ENCODE measurements at places on chromosomes 7 and 10.

- DNase-seq, result no peak
Observed at GRCh38 chr10:3635697-3636096, 149.3 kb downstream of the KLF6 start.

- DNase-seq, result peak; percentile 72
Observed at GRCh38 chr7:135672560-135673359, 10.4 kb downstream of the STMP1 start.

DNA sequence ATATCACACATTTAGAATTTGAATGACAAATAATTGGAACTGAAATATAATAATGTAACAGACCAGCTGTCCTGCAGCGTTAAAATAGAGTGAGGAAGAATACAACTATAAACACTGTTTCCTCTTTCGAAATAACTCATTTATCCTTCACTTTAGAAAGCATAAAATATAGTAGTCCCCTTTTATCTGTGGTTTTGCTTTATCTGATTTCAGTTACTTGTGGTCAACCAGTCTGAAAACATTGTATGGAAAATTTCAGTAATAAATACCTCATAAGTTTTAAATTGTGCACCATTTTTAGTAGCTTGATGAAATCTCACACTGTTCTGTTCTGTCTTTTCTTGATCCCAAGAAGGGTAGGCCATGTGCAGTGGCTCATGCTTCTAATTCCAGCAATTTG is 31.7 kb downstream of the POLR1F start:
- DNase-seq, result peak; percentile 61

DNA sequence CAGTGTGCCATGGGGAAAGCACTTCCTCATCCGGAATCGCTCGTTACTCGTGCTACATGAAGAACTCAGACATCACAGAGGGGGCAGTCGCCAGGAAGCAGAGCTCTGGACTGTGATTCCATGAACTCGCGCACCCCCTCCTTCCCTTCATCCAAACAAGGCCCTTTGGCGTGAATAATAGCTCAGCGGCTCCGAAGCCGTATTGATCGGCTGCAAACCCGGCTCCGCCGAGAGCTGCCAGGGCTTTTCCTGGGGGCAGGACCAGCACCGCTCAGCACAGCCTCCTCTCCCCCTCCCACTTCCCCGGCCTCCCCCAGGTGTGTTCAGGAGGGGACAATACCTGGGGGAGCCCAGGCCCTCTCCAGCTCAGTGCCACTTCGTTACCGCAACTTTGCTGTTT is 129.0 kb upstream of the TCF7L2 start:
- no peak for DNase-seq

DNA sequence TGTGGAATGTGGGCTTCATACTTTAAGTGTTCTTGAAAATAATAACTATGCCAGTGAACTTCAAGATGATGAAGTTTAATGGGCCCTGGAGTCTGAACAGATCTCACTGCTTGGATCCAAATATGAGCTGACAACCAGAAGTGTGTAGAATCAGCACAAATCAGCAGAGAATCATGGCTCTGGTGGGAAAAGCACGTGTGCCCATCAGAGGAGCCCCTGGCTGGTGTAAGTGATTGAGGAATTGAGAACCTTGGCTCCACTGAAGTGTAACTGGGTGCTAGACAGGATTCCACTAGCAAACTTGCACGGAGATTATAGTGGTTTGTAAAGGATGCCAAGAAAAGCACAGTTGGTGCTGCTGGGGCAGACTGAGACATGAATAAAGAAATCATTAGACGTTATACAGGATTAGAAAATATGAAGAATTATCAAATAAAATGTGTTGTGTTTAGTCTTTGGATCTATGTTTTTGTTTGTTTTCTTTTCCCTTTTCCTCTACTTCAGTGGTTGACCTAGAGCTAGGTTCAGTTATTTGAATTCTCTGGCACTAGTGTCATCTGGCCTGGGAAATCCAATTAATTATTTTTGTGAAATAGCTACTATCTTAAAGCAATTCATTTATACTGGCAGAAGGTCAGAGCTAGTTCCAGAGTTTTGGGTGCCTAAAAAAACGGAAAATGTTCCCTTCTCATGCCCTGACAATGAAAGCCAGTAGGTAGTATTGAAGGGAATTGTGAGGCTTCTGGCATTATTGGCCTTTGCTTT is 175.7 kb upstream of the MEOX2 start:
- no peak for DNase-seq

DNA sequence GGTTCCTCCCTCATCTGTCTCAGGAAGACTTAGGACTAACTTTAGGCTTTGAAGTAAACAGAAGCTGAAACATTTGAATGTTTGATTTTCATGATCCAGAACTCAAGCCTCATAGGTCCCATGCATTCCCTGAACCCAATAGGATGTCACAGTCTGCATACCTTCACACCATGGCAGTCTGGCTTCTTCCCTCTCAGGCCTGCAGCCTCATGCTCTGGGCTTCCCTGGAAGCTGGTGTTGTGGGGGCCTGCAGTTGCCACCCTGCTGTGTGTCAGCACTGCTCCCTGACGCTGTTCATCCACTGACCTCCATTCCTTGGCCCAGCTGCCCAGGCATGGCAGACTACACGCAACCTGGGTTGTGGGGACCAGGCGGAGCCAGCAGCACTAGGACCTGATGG is 267.5 kb upstream of the KAT6B start:
- DNase-seq, result no peak

DNA sequence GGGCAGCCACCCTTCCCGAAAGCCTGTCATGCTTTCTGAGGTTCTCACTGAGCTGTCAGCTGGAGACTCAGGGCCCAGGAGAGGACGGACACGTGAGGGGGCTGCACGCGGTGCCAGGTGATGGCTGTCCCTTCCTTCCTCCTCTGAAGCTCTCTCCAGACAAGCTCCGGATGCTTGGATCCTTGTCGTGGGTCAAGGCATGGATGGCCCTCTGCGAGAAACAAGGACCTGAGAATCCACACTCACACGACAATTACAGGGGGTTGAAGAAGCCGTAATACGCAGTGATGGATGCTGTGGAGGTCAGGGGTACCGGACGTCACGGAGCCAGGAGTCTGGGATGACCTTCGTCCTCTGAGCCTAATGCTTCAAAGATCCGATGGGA is 170.3 kb downstream of the USP6NL start:
- DNase-seq, result no peak

DNA sequence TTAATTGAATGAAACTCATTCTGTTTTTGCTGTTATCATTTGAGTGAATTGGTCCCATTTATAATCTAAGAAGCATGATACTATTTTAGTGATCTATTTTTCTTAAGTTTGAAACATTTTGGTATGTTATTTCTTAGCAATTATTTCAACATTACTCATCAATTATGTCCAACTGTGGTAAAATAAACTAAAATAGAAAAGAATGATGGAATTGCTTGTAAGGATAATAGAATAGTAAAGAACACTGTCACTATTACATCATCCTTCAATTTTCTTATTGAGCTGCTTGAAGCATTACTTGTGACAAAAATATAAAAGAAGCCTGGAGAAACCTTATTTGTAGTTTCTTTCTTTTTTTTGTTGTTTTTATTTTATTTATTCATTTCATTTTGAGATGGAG is 42.4 kb downstream of the ZNF487 start:
- DNase-seq, result peak; percentile 67

DNA sequence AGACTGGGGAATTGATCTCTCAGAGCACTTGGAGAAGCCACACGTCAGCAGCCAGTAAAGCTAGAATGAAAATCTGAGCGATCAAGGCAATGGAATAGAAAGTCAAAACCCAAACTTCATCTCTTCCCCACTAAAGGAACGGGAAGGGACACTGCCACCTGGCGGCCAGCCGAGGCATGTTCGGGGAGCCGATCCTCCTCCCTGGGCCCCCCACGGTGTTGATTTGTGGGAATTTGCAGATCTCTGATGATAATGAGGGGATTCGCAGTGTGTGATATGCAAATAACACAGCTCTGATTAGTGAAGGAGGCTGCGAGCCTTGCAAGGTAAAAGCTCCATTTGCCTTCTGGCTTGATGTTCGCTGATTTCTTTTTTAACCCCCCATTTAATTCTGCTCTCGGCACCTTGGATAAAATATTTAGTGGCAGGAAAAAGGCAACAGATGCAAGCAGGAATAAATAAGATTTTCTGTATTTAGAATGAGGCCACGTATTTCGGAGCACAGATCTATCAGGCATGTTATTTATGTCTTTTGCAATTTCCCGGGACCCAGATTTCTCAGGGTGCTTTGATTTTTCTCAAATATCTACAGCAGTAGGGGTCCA is 258.6 kb downstream of the PAXIP1 start:
- DNase-seq, result peak; percentile 1

GRCh38 chr7:116162254-116162653 is 48.1 kb upstream of the TES start:
- DNase-seq, result no peak

GRCh38 chr7:82194016-82194643 is 249.4 kb downstream of the CACNA2D1 start:
- DNase-seq, result peak; percentile 47

- no peak for DNase-seq
Observed at GRCh38 chr10:88962336-88962735, 9.8 kb upstream of the ACTA2 start.

GRCh38 chr10:21895932-21896331 is 107.6 kb downstream of the DNAJC1 start:
- no peak for DNase-seq

- DNase-seq, result peak; percentile 64
Observed at GRCh38 chr10:103168438-103168837, 24.6 kb downstream of the NT5C2 start.

DNA sequence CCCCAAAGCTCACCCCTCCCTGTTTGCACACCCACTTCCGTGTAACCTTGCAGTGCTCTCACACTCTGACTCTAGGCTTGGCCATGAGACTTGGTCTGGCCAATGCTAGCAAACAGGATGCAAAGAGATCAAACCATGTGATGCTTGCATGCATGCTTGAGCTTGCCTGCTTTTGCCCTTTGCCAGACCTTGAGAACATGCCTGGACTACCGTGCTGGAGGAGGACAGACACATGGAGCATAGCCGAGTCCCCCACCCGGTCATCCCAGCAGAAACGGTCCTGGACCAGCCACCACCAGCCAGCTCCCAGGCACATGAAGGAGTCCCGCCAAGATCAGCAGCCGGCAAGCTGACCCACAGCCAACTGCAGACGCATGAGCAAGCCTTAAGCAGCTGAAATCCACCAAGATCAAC is 23.4 kb downstream of the PYROXD2 start:
- no peak for DNase-seq

DNA sequence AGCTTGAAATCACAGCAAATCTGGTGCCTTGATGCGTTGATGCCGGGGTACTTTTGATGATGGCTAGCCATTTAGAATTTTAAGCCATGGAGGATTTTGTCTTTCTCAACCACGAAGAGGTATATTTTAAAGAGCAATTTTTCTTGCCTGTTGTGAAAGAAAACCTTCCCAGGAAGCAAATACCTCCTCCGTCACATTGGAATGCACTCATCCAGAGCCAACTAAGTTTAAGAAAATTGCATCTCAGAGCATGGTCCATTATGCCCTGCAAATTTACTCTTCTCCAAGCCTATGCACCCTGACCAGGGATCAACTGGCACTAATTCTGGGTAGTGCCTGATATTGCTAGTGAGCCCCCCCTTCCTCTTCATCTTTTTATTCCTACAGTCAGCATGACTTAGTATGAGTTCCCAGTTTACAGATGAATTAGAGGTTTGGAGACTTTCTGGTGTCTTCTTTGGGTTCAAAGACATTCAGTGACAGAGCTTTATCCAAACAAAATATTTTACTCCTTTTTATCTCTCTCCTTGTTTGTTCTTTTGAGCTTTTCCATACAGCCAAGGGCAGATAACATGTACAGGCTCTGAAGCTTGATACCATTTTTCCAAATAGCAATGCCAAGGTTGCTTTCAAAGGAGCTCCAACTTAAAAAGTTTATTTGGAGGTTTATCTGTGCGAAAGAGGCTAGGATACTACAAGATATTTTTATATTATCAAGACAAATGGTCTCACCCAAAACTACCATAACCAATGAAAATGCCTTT is 56.6 kb upstream of the ANK3 start:
- no peak for DNase-seq

DNA sequence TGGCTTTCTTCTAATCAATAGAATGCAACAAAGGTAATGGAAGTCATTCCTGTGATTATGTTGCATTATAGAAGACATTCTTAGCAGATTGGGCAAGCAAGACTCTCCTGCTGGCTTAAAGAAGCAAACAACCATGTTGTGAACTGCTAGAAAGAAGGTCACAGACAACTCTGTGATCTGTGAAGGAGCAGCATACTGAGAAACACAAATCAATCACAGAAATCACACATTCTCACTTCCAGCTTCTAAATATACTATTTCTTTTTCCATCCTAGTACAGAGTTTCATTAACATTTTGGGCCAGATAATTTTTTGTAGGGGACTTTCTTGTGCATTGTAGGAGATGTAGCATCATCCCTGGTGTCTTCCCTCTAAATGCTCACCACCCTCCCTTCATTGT is 28.0 kb upstream of the PALS2 start:
- DNase-seq, result no peak

DNA sequence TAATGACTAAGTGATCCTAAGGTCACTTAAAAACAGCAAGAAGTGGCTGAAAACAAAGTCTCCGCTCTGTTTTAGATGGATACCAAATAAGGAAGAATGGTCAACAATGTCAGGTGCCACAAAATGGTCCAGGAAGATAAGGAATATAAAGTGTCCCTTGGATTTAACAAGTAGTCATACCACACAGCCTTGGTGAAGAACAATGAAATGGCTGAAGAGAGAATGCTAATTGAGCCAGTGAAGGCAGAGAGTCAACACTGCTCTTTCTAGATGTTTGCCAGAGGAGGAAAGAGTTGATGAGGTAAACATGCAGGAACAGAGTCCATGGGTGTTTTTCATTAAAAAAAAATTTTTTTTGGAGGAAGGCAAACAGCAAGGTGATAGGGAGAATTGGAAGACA is 2.1 kb upstream of the CASD1 start:
- no peak for DNase-seq

DNA sequence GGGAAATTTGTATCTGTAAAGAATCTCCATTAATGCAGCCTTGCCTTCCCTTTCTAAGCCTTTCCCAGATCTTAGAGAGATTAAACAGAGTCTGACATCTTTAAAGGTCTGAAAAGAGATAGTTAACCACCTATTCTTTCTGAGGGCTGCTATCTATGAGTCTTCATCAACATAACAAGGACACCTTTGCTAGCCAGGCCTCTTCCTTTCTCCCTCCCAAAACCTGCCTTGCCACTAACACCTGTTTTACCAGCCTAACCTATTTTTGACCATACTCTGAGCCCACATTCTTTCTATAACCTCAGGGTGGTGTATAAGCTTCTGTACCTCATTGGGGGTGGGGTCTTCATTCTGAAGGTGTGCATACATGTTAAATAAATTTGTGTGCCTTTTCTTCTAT is 217.1 kb downstream of the IPMK start:
- no peak for DNase-seq

DNA sequence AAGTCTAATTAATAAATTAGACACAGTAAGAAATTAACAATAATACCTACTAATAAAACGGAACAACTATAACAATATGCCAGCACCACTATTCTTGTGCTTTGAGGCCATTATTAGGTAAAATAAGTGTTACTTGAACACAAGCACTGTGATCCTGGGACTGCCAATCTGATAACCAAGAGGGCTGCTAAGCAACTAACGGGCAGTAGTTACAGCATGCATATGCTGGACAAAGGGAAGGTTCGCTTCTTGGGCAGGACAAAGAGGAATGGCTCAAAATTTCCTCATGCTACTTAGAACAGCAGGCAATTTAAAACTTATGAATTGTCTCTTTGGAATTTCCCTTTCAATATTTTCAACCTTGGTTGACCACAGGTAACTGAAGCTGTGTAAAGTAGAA is 718.6 kb downstream of the SORCS3 start:
- no peak for DNase-seq

- DNase-seq, result no peak
Observed at GRCh38 chr7:105982388-105982787, 19.3 kb downstream of the CDHR3 start.

- DNase-seq, result no peak
Observed at GRCh38 chr10:45410807-45411606, 37.0 kb downstream of the ALOX5 start.

All from fibroblast of skin of right biceps (primary cell).